ENCODE measurements at places on chromosomes 3 and 15. TPM values are rescaled to one million over a fixed set of nuclear protein-coding genes. Genes with fewer than 3 reads are reported as not detected.
A peak's percentile ranks its signal among the peaks of the same experiment; 100 is the strongest.

Gene SPESP1
- total RNA-seq = 2.0 TPM

Gene BOC
- total RNA-seq = 39.8 TPM

DNA sequence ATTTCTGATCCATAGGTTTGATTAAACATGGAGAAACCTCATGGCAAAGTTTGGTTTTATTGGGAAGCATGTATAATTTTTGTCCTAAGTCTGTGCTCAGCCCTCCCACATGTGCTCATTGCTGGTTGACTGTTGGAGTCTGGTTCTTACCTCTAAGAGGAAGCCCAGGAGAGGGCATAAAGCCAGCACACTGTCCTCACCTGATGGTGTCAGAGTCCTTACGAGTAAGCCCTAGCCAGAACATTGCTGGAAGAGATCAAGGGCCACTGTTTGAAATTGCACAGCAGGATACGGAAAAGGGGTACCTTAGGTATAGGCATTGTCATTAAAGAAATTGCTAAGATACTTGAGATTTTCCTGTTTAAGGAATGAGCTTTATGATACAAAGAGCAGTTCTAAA lies 21.3 kb downstream of the MLH1 start:
- H3K4me3 ChIP-seq = no peak overlapping the region
- no peaks in the 10 kb centered on the region for H3K4me1 ChIP-seq
- H3K27ac ChIP-seq = no peak overlapping the region
- H3K27me3 ChIP-seq = no peaks in the 10 kb centered on the region

GRCh38 chr3:23956701-23957100 lies 11.6 kb downstream of the NR1D2 start:
- H3K27me3 ChIP-seq = peaks cover 3% of the 10 kb centered on the region
- no peak overlapping the region for H3K4me3 ChIP-seq
- no peaks in the 10 kb centered on the region for H3K4me1 ChIP-seq
- no peak for DNase-seq
- H3K27ac ChIP-seq = no peak overlapping the region

- no peaks in the 10 kb centered on the region for H3K27me3 ChIP-seq
- no peak overlapping the region for H3K4me3 ChIP-seq
- no peak for DNase-seq
- no peaks in the 10 kb centered on the region for H3K36me3 ChIP-seq
- peaks cover 9% of the 10 kb centered on the region for H3K4me1 ChIP-seq
Observed at GRCh38 chr15:48427960-48428547, 96.8 kb downstream of the DUT start.

DNA sequence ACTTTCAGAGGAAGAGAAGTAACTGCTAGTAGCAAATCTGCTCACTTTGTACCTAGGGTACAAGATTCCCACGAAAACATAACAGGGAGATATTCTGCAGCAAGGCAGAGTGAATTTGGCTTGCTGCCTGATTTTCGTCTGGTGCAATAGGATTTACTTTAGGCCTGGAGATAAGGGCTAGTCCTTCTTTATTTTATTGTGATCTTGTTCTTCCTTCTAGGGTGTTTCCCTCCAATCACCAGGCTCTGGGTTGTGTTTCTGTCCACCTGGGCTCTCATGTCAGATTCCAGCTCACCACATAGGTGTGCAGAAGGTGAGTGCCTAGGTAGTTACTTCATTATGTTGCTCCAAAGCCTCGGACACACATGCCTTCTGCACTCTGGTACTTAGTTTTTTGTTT lies 211.8 kb upstream of the RGMA start:
- peak overlapping the region; percentile 81 for H3K27ac ChIP-seq
- H3K4me1 ChIP-seq = no peaks in the 10 kb centered on the region
- H3K36me3 ChIP-seq = no peaks in the 10 kb centered on the region
- H3K4me3 ChIP-seq = no peak overlapping the region
- DNase-seq = no peak
- H3K27me3 ChIP-seq = no peaks in the 10 kb centered on the region

- no peak overlapping the region for H3K27ac ChIP-seq
- H3K36me3 ChIP-seq = no peaks in the 10 kb centered on the region
Observed at GRCh38 chr15:67030036-67030762, 35.2 kb upstream of the SMAD3 start.

GRCh38 chr3:197912741-197913476 lies 37.1 kb upstream of the RPL35A start:
- peaks cover 4% of the 10 kb centered on the region for H3K36me3 ChIP-seq
- DNase-seq = no peak
- no peaks in the 10 kb centered on the region for H3K27me3 ChIP-seq
- H3K4me3 ChIP-seq = no peak overlapping the region
- H3K4me1 ChIP-seq = no peaks in the 10 kb centered on the region

- H3K27me3 ChIP-seq = no peaks in the 10 kb centered on the region
- no peak overlapping the region for H3K4me3 ChIP-seq
Observed at GRCh38 chr15:57747206-57747896, 40.8 kb downstream of the POLR2M start.

Gene PGBD4
- total RNA-seq = 0.90 TPM

- H3K4me3 ChIP-seq = no peak overlapping the region
- DNase-seq = no peak
- peaks cover 21% of the 10 kb centered on the region for H3K27me3 ChIP-seq
- H3K36me3 ChIP-seq = no peaks in the 10 kb centered on the region
- H3K4me1 ChIP-seq = peaks cover 7% of the 10 kb centered on the region
Observed at GRCh38 chr3:53850895-53851294, 4.5 kb downstream of the IL17RB start.

DNA sequence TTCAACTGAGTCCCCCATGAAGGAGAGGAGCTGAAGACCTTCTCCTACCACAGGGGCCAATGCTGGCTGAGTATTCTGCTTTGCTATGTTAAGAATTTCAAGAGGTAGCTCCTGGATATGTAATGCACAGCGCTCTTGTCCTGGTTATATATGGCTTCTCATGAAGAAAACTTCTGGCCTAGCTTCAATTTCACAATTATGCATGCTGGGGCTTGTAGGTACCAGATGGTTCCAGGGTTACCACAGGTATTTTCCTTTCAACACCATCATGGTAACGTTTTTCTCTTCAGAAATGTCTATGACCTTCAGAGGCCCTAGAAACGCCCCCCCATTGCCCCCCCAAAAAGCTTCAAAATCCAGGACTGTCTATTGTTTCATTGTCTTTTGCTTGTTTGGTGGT lies 311.7 kb upstream of the ICE2 start:
- no peaks in the 10 kb centered on the region for H3K27me3 ChIP-seq
- H3K4me1 ChIP-seq = no peaks in the 10 kb centered on the region
- DNase-seq = no peak
- H3K4me3 ChIP-seq = no peak overlapping the region
- no peaks in the 10 kb centered on the region for H3K36me3 ChIP-seq

DNA sequence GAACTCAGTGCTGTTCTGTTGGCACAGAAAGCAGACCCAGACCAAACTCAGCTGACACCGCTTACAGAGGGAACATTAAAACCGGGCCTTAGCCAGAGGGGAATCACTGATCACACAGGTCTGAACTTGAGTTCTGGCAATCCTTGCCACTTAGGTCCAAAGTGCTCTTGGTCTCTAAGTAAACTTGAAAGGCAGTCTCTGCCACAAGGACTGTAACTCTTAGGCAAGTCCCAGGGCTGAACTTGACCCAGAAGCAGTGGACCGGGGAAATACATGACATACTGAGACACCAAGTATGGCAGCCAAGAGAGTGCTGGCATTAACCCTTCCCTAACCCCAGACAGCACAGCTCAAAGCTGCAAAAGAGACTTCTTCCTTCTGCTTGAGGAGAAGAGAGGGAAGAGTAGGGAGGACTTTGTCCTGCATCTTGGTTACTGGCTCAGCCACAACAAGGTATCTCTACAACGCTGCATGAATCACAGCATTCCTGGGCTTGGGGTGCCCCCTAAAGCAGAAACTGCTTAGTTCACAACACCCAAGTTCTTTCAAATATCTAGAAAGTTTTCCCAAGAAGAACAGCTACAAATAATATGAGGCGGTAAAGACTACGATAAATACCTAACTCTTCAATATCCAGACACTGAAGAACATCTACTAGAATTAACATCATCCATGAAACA lies 32.5 kb downstream of the NAALADL2 start:
- H3K27ac ChIP-seq = no peak overlapping the region
- no peaks in the 10 kb centered on the region for H3K27me3 ChIP-seq
- no peak for DNase-seq
- no peaks in the 10 kb centered on the region for H3K4me1 ChIP-seq
- no peaks in the 10 kb centered on the region for H3K36me3 ChIP-seq

DNA sequence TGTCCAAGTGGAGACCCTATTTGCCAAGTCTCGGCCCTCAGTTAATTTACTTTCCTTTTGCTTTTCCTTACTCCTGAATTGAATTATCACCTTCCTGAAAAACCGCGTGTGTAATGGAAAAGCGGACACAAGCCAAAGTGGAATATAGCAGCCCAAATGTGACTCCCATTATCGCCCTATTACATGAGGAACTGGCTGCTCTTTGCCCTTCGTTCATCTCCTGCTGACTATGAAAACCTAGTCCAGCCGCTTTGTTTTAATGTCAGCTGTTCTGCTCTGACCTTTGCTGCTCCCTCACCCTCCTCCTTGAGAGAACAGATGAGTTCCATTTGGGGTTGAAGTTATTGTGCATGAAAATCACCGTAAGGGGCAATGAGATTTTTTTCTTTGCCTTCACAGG lies 632.7 kb upstream of the SUCLG2 start:
- no peaks in the 10 kb centered on the region for H3K4me1 ChIP-seq
- H3K27ac ChIP-seq = no peak overlapping the region
- DNase-seq = no peak
- H3K36me3 ChIP-seq = no peaks in the 10 kb centered on the region
- H3K27me3 ChIP-seq = no peaks in the 10 kb centered on the region

Gene ZNF662
- 20.0 TPM for total RNA-seq

- H3K4me1 ChIP-seq = no peaks in the 10 kb centered on the region
- no peaks in the 10 kb centered on the region for H3K27me3 ChIP-seq
- peaks cover 100% of the 10 kb centered on the region for H3K36me3 ChIP-seq
- no peak for DNase-seq
- H3K27ac ChIP-seq = no peak overlapping the region
Observed at GRCh38 chr15:90947577-90948357, 6.9 kb upstream of the RCCD1 start.

GRCh38 chr3:34268032-34268709 lies 469.7 kb downstream of the PDCD6IP start:
- H3K4me1 ChIP-seq = no peaks in the 10 kb centered on the region
- no peak overlapping the region for H3K4me3 ChIP-seq
- DNase-seq = no peak
- H3K27ac ChIP-seq = no peak overlapping the region
- H3K36me3 ChIP-seq = no peaks in the 10 kb centered on the region

GRCh38 chr15:90153658-90154057 lies 47.5 kb upstream of the SEMA4B start:
- no peaks in the 10 kb centered on the region for H3K36me3 ChIP-seq
- H3K27ac ChIP-seq = no peak overlapping the region
- H3K4me1 ChIP-seq = peaks cover 8% of the 10 kb centered on the region
- no peak overlapping the region for H3K4me3 ChIP-seq

- no peak overlapping the region for H3K4me3 ChIP-seq
- no peaks in the 10 kb centered on the region for H3K36me3 ChIP-seq
- H3K27ac ChIP-seq = no peak overlapping the region
- no peak for DNase-seq
- H3K4me1 ChIP-seq = no peaks in the 10 kb centered on the region
Observed at GRCh38 chr15:38553071-38553470, 11.5 kb downstream of the RASGRP1 start.

Gene BFSP2
- not detected for total RNA-seq

- no peaks in the 10 kb centered on the region for H3K27me3 ChIP-seq
- H3K27ac ChIP-seq = no peak overlapping the region
- H3K36me3 ChIP-seq = peaks cover 100% of the 10 kb centered on the region
- H3K4me1 ChIP-seq = no peaks in the 10 kb centered on the region
Observed at GRCh38 chr3:183924543-183924942, 39.9 kb upstream of the PARL start.

Gene PARP9
- 32.6 TPM for total RNA-seq

- H3K27me3 ChIP-seq = no peaks in the 10 kb centered on the region
- H3K4me1 ChIP-seq = no peaks in the 10 kb centered on the region
- H3K36me3 ChIP-seq = no peaks in the 10 kb centered on the region
- H3K27ac ChIP-seq = no peak overlapping the region
Observed at GRCh38 chr3:30747771-30748281, 141.4 kb downstream of the TGFBR2 start.

Gene RPL22L1
- total RNA-seq = 81.4 TPM

Gene MAPK6
- 9.6 TPM for total RNA-seq

Gene GOLGA8H
- 1.4 TPM for total RNA-seq

Gene CCDC191
- total RNA-seq = 12.2 TPM
